ENCODE measurements at places on chromosomes 11 and 22.

GRCh38 chr11:131745405-131745804 lies 375.0 kb downstream of the NTM start:
- DNase-seq = no peak

- DNase-seq = no peak
Measured at GRCh38 chr22:43110444-43110926, at the start of gene BIK. Gene BIK (plus strand): TSS chr22:43110750. CDS start chr22:43124023, 13,273 bp downstream.

GRCh38 chr11:83410605-83411565 lies 124.7 kb upstream of the CCDC90B start:
- no peak for DNase-seq

GRCh38 chr11:103880968-103881367 lies 155.5 kb upstream of the DDI1 start:
- no peak for DNase-seq

DNA sequence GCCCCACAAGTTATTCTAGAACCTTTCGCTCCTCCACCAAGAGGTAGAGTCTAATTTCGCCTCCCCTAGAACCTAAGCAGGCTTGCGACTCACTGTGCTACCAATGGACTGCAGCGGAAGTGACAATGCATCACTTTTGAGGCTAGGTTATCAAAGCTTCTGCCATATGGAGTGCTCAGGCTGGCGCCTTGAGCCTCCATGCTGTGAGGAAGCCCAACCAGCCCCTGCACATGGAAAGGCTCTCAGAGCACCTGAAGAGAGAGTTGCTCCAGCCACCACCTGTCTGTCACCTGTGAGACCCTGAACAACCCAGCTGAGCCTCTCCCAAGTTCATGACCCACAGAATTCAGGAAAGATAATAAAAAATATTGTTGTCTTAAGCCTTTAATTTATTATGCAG lies 29.3 kb upstream of the CBX7 start:
- no peak for DNase-seq

DNA sequence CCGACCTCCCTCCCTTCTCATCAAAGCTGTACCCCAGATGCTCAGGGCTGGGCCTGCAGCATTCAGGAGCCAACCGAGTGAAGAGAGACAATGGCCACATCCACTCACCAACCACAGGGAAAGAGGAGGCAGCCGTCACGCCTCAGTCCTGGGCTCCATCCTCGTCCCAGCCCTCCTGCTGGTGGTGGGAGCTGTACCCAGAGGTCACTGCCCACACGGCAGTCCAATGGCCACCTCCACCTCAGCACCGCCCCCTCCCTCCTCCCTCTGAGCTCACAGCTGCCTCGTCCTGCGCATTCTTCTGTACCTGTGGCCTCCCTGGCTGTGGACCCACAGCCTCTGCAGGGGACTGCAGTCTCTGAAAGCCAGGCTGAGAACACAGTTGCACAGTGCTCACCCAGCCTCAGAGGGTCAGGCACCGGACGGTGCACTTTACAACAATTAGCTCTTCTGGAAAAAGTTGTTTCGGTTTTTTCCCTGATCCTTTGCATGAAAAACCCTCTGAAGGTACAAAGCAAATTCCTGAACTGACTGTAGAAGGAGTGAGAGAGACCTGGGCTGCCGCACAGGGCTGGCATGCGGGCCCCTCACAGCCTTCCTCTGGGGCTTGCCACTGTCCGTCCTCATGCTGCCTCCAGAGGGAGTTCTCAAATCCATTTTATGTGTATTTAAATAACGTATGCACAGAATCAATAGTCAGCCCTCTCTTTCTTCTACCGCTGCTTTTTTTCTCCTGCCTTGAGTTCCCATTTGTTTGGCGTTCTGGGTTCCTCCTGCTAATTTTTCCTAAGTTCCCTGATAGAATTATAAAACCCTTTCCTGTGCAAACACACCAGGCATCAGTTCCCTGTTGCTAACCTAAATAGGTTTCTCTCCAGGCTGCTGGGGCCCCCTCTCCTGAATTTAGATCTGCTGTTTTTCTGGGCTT lies 52.7 kb downstream of the PHF21B start:
- DNase-seq = no peak

- DNase-seq = peak; percentile 64
Measured at GRCh38 chr11:102530558-102530957, at the start of gene MMP7. Gene MMP7 (minus strand): TSS chr11:102530747. CDS start chr11:102530700, 47 bp downstream.

DNA sequence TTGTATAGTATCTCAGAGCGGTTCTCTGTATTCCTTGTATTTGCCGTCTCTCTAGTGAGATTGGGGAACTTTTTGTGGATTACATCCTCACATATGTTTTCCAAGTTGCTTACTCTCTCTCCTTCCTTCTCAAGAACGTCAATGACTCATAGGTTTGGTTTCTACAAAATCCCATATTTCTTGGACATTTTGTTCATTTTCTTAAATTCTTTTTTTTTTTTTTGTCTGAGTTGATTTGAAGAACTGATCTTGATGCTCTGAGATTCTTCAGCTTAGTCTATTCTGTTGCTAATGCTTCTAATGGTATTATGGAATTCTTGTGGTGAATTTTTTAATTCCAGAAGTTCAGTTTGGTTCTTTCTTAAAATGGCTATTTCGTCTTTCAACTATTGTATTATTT lies 28.4 kb upstream of the SLN start:
- DNase-seq = no peak
